ENCODE measurements at places on chromosomes 16 and 17.

- DNase-seq: no peak
These were observed 144.7 kb upstream of the CRHR1 start for GRCh38 chr17:45639297-45639849.

DNA sequence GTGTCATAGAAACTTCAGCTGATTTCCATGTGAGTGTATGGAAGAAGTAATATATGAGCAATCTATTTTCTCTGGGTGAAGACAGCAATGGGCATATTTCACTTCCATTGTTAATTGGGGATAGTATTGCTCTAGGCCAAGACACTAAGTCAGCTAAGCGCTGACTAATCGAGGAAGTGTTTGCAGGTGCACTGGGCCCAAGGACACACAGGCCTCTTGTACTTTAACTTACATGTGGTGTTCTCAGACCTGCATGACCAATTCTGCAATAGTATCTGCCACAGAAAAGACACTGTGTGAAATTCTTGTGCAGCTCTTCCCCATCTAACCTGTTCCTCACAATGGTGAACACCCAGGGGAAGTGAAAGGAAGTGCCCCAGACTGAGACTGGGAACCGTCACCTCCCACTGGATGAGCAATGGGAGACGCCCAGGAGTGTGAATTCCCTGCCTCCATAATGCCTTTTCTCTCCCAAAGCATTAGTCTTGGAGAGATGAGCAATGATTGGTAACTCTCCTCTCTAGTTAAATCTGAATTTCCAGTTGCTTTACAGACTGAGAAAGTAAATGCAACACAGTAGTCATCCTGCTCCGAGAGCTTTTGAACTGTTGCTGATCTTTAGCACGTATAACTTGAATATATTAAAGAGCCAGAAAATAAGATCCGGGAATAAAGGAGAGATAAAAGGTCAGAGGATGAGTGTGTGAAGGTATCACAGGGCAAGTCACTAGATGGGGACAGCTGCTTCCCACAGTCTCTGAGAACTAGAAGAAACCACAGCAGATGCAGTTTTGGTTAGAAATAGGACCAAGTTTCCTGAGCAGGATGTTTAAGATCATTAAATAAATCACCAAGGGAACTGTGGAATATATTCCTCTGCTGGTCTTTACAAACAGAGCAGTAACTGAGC is 82.6 kb downstream of the CDK5R1 start:
- peak; percentile 67 for DNase-seq

- DNase-seq: no peak
These were observed 456.9 kb downstream of the TOX3 start for GRCh38 chr16:52090080-52090479.

GRCh38 chr16:72286936-72287620 is 115.1 kb upstream of the PMFBP1 start:
- no peak for DNase-seq

GRCh38 chr17:39617446-39618245 is 9.1 kb upstream of the PPP1R1B start:
- peak; percentile 77 for DNase-seq

DNA sequence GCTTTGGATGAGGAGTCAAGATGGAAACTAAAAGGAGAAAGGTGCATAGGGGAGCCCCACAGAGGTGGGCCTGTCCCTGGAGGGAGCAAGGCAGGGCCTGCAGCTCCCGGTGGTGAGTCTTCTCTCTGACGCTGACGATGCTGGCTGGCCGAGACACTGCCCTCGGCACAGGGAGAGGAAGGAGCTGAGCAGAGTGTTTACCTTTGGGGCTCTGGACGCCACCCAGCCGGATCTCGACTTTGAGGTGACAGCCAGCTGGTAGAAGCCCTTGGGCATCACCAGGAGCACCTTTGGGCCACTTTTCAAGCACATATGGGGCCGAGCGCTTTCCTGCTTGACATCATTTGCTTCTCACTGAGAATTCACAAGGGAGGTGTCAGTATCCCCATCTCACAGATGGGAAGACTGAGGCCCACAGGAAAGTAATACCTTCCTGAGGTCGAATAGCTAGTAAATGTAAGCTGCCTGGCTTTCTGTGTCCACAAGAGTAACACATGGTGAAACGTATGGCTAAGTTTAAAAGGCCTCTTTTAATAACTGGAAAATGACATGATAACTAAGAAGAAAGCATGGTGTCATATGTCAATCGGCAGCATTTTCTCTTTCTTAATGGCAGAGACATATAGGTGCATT is 294.3 kb upstream of the TNRC6C start:
- no peak for DNase-seq

DNA sequence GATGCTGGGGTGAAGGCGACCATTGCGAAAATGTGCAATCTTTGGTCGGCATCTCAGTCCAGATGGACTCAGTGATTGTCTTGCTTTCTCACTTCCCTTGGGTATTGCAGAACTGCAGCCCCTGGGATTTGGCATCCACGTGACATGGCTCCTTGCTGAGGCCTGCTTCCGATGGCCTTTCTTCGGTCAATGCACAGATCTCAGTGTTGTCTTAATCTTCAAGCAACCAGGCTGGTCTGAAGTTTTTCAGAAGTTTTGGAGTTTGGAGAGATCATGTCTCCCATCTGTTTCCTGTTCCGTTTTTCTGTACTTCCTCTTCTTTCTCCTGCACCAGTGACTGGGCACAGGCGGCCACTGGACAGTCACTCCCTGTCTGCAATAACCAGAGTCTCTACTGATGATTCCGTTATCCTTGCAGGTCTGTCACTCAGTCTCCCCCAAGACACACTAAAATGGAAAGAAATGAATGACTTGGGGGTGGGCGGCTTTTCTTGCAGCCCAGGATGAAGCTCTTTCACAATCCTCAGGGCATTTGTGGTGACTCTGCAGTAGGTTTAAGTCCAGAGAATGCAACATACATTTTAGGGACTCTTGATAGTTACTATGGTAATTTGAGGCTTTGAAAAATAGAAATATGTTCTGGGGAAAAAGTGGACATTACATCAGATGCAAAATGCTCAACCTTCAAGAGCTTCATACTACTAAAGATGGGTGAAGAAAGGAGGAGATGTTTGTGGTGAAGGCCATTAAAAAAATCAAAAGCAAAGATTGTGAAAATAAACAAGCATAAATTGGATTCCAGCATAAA is 106.3 kb upstream of the ZFHX3 start:
- no peak for DNase-seq

- no peak for DNase-seq
These were observed 69.3 kb downstream of the DNAH3 start for GRCh38 chr16:21081329-21081728.

- DNase-seq: no peak
These were observed at the start of gene MT1H for GRCh38 chr16:56669005-56669839. Gene MT1H (plus strand): TSS chr16:56669814. CDS start chr16:56669885, 71 bp downstream.

All from AG20443 (cell line).